ENCODE measurements at places on chromosomes 7 and 10.

- no peak for DNase-seq
Observed at GRCh38 chr7:111104710-111105109, 13.8 kb downstream of the LRRN3 start.

- peak; percentile 68 for DNase-seq
Observed at GRCh38 chr10:121927318-121927840, 452 bp downstream of the ATE1 start.

DNA sequence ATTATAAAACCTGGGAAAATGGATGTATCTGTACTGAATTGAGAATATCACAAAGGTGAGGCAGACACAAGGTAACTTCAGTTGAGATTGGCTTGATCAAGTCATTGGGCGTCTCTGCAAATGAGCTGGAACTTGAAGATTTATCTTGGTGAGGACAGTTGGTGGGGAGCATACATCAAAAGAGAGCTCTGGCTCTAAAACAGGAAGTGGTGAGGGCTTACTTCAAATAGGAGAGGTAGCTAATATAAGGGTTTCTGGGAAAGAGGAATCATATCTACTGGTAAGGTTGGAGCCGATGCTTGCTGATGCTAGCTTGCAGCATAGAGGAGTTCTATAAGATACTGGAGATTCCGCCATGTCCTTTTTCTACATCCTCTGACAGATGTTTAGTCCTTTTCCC, 39.9 kb upstream of the FGL2 start:
- no peak for DNase-seq

- DNase-seq, result no peak
Observed at GRCh38 chr7:133753513-133753912, 373.6 kb upstream of the LRGUK start.

DNA sequence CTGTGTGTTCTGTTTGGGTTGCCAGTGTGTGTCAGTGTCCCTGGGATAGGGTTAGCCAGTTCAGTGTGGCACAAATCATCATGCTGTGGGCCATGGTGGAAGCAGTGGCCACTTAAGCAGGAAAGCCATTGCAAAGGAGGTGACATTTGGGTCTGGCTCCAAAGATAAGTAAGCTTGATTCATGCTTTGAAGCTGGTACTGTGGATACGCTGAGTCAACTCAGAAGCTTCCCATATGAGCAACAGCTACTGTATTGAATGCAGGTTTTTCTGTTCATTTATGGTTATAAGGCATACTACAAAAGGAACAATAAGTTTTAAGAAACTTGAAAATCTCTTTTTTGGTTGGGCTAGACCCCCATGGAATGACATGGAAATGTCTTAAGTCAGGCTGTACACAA, 143.1 kb downstream of the BMPER start:
- DNase-seq, result no peak

DNA sequence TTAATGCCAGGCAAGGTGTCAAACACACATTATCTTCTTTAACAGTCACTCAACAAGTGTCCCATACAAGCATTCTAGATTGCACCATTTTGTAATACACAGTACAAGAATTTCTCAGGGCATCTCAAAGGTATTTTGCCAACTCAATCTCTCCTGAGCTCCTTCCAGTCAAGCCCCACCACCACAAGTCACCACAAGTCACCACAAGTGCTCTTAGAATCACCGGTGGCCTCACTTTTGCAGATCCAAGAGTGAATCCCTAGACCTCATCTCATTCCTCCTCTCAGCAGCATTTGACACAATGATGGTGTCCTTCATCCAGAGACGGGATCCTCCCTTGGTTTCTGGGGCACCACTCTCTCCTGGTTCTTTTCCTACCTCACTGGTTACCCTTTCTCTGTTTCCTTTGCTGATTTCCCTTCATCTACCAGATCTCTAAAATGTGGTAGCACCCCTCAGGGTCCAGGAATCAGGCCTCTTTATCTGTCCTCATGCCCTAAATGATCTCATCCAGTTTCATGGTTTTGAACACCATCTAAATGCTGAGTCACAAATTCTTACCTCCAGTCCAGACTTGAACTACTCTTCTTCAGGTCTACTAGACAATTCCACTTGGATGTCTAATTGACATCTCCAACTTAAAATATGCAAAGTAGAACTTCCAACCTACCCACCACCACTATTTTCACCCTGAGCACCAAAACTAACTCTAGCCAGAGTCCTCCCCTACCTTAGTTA, 26.9 kb downstream of the VPS41 start:
- no peak for DNase-seq

DNA sequence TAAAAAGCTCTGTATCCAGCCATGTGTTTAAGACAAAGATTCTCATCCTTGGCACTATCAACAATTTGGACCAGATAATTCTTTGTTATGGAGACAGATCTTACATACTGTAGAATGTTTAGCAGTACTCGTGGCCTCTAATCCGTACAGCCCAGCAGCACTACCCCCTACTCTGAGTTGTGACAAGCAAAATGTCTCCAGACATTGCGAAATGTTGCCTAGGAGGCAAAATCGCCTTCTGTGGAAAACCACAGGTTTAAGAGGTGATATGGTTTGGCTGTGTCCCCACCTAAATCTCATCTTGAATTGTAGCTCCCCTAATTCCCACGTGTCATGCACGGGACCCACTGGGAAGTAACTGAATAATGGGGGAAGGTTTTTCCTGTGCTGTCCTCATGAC, 186.7 kb downstream of the CHCHD3 start:
- DNase-seq, result no peak

DNA sequence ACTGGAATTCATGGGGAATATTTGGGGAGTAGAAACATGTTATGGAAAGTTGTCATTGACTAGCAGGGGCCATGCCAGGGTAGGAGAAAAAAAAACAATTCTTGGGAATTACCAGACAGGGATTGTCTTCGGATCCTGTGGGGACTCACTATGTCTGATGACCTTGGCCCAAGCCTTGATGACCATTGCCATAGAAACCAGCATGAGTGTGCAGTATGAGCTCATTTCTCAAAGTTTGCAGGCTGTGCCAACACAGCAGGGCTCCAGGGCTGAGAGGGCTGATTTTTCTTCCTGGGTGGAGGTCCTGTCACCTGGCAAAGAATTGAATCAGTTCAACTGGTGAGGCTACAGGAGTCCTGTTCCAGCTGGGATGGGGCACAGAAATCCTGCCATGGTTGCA, 198.3 kb downstream of the ADRA2A start:
- DNase-seq, result no peak

- peak; percentile 80 for DNase-seq
Observed at GRCh38 chr10:79070606-79071395, 2.0 kb downstream of the ZMIZ1 start.

DNA sequence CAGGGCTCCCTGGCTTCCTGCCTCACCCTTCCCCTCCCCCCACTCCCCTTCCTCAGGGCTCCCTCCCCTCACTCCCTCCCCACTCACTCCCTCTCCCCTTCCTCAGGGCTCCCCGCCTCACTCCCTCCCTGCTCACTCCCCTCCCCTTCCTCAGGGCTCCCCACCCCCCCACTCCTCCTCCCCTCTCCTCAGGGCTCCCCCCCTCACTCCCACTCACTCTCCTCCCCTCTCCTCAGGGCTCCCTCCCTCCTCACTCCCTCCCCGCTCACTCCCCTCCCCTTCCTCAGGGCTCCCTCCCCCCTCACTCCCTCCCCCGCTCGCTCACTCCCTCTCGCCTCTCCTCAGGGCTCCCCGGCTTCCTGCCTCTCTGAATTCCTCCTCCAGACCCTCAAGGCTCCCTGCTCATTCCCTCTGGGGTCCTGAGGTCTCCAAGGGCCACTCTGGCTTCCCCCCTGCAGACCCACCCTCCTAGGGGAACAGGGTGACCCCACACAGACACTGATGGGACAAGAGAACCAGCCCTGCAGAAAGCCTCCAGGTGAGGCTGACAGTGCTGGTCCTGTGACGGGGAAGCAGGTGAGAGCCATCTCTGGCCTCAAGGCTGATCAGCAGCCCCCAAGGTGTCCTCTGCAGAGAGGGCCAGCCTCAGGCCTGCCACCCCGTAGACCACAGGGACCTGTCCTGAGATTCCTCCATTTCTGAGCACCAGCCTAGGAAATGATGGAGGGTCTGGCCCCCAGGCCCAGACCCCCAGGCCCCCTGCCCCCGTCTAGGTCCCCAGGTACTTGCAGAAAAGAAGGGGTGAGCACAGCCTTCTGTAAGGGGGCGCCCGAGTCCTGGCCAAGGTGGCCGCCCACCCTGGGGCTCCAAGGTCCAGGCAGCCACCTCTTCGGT, 47.2 kb downstream of the PWWP2B start:
- no peak for DNase-seq

GRCh38 chr10:95414844-95415485, 124.2 kb upstream of the PDLIM1 start:
- no peak for DNase-seq

DNA sequence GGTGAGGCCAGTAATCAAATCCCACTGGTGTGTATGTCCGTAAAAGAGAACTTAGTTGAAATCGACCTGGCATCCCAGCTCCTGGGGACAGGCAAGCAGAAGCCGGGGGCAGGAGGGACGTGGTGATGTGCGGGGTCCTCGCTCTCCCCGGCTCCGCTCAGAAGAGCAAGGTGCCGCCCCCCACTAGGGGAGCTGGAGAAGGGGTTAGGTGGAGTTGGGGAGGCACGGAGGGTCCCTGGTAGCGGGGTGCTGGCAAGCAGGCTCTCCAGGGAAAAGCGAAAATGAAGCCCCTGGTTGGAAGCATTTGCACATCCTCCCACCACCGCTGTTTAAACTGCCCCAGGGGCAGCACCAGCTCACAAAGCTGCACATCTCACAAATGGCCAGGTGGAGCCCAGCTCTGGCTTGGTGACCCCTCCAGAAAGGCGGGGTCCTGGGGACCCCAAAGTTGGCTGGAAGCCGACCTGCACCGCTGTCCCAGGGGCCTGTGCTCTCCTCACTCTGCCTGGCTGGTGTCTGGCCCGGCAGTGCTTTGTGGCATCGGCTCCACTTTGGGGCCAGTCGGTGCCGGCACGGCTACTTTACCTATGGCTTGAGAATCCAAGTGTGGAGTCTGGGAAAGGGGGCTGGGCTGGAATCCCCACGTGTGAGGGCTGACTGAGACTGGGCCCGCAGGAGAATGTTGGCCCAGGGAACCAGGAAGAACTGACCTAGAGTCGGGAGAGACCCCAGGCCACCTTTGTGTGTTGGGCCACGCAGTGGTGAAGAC, 2.9 kb upstream of the CFAP46 start:
- no peak for DNase-seq

GRCh38 chr10:82318534-82318933, 443.5 kb downstream of the NRG3 start:
- no peak for DNase-seq

DNA sequence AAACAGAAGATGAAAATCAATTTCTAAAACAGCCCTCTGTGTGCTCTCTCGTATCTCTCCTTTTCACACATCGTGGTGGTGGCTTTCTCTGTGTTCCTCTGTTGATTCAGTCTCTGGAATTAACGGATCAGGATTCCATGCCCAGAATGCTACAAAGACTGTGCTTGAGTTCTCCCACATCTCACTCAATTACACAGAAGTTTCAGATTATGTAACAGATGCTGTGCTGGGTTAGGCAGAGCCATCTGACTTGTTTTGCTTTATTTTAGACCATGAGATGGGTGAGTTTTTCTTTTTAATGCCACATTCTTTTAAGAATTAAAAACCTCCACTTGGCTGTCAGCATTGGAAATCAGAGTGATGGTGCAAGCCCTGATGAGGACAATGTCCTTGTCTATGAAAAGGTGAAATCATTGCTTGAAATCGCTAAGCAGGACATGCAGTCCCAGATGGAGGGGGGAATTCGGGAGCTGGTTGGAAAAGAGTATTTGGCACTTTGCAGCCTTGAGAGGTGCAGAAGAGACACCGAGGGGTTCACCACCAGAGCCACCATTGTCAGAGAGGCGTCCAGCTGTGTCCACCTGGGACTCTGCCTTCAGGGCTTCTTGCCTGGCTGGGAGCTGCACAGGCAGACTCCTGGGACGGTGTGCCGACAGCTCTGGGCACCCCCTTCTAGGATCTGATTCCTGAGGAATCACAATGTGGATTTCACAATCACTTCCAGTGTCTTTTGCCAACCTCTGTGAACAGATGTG, 80.4 kb downstream of the EGFR start:
- DNase-seq, result no peak

DNA sequence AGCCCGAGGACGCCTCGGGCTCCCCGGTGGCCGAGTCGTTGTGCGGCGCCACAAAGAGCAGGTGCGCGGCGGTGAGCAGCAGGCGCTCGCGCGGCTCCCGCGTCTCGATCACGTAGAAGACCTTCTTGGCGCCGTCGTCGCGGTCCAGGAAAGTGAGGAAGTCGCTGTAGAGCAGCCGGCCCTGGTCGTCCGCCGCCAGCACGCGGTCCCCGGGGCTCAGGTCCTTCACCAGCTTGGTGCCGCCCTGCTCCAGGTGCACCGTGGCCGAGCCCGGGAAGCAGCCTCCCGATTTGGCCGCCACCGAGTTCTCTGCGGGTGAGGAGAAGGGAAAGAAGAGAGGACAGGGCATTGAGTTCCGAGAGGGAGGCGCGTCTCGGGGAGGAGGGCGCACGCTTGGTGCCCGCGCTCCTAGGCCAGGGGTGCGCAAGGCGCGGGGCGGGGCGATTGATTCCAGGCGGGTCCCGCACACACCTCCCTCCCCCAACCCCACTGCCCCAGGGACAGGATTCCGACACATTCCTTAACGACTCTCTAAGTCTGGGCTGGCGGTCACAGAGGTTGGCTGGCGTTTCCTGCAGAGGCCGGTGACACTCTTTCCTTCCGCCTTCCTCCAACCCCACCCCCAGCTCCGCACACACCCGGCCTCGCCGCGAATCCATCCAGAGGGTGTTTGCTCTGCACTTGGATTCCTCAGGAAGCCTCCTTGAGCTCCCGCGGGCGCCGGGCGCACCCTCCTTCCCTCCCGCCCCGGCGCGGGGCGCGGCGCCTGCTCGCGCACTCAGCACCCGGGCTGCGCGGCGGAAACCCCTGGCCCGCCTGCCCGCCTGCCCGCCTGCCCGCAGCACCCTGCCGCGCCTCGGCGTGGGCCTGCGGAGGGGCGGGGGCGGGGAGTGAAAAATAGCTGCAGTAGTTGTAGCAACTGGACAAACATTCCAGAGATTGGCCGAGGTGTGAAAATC, 8.6 kb downstream of the SHH start:
- DNase-seq, result no peak

DNA sequence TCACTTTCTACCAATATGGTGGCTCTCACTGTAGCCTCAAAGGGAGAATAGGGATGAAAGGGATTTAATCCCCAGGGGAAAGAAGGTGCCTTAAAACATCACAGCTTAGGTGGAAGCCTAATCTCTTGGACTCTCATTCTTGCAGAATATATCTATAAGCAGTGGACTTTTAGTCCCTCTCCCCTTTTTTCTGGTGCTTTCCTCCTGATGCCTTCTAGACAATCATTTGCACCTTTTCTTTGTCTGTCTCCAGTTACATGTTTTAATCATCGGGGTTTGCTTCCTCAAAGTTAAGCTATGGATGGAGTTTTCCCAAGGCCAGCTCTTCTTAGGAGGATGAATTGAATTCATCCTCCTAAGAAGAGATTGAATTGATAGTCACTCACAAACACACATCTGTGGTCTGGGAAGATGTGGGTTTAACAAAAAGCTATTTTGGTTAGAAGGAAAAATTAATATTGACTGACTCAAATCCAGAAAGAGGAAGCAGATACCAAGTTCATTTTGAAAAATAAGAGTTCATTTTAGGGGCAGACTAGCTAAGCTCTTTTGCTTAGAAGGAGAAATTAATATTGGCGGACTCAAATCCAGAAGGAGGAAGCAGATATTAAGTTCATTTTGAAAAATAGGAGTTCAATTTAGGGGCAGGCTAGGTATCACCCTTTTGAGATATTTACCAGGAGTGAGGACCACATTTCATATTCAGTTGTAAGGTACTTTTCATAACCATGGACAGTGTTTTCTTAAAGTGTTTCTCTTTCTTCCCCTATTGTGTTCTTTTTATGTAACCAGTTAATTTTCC, 35.2 kb upstream of the PLEKHS1 start:
- DNase-seq, result no peak
